Urinary bladder (tissue), 4 donors: ENCODE measurements at places on chromosomes 3 and 15.

GRCh38 chr3:114274929-114275328, 18.9 kb upstream of the TIGIT start:
- no peak for DNase-seq

DNA sequence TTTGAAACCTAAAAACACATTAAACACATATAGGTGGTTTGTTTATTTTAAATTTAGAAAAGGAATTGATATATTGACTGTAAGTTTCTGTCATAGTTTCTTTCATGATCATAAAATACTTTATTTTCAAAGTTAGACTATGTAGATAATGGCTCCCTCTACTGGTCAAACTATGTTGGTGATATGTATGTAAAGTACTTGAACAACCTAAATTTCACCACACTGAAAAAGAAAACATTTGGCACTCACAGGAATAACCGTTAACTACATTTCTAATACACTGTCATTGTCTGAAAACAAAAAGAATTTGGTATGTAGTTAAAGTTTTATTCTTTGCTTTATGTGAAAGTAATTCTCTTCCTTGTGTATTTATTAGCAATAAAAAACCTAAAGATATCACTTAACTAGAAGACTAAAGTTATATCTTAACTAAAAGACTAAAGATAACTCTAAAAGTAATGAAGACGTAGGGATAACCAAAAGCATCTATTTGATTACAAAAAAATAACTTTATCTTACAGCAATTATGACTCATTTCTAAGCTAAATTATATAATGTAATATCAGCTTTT, 427.5 kb downstream of the VGLL3 start:
- peak; percentile 18 for DNase-seq

DNA sequence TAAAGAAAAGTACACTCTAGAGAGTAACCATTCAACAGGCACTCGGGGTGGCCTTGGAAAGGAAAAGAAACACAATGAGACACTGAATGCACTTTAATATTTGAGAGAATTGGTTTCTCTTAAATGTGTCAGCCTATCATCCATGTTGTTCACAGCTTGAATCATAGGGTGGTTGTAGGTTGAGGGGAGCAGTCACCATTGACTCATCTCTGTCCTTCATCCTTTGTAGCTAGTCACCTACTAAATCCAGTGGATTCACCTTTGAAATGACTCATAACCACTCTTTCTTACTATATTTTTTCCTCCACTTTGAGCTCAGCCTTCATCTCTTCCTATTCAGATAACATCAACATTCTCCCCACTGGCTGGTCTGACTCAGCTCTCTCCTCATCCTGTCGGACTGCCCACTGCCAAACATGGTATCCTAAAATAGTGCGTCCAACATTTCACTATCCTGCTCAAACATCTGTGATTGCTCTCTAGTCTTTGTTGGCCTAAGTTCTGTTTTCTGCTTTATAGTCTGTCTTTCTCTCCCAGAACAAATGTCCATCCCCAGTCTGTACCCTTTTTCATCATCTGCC, 182.7 kb upstream of the GADL1 start:
- DNase-seq = no peak

DNA sequence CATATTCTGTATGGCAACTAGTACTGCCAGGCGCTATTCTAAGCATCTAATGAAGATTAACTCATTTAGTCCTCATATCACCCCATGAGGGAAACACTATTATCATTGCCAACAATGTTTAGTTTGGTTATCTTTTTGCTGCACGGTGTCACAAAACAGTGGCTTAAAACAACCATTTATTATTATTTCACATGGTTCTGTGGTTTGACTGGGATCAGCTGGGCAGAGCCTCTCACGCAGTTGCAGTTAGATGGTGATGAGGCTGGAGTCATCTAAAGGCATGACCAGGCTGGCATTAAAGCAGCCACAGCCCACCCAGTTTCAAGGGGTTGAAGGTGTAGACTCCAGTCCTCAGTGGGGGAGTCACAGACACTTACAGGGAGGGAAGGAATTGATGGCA, 32.8 kb upstream of the RASA2 start:
- DNase-seq = no peak

- no peak for DNase-seq
Measured at GRCh38 chr15:41688671-41689070, 28.5 kb downstream of the MGA start.

- no peak for DNase-seq
Measured at GRCh38 chr3:20999661-21000060, 751.3 kb downstream of the ZNF385D start.

DNA sequence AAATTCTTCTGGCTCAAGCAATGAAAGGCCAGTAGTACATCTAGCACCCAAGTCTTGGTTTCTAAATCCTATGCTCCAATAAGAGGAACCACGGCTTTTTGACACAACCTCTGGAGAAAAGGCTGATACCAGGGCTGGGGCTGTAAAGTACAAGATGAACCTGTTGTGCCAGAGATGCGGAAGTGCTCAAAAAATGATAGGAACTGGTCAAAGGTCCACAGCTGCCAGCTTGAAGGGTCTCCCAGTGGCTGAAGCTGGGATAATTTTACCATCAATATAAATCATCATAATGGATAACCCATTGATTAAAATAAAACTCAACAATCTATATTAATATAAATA, 558 bp upstream of the NCEH1 start:
- DNase-seq = no peak

- no peak for DNase-seq
Measured at GRCh38 chr3:14478956-14479550, 61.1 kb downstream of the GRIP2 start.

- DNase-seq = no peak
Measured at GRCh38 chr3:49896345-49896744, 7.3 kb downstream of the MST1R start.

GRCh38 chr3:105051972-105052371, 314.7 kb upstream of the ALCAM start:
- no peak for DNase-seq

DNA sequence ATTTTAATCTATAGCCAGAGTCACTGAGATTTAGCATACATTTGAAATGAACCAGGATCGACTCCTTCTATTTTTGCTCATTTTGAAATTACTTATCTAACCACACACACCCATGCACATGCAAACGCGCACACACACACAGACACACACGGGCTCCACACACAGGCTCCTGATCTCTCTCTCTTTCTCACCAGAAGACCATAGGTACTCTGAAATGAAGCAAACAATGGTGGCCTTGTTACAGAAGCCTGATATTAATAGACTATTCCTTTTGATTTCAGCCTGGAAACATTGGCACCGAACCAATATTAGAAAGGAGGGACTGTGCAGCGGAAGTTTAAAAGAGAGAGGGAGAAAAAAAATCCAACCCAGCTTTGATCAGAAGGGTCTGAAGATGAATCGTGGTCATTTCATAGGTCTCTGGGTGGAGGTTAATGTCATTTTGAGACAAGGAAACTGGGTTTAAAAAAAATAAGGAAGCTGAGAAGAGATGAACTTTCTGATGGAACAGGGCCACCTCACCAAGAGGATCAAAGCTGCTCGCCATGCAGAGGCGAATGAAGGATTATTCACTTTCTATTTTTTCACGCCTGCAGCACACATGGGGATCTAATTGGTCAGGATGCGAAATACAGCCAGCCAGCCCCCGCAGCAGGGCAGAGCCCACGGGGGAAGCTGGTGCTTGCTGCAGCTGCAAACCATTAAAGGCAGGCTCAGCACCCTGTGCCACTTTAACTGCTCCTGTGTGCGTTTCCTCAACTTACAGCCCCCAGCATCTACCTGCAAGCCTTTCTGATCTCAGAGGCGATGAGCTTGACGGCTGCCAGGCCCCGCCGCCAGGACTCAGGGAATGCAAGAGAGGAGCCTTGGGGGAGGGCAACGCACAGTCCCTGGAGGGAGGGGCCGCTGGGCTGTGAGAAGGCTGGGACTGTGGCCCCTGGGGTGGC, 88.8 kb downstream of the HES1 start:
- DNase-seq = no peak

GRCh38 chr3:141306922-141307321, 61.4 kb upstream of the ZBTB38 start:
- DNase-seq = no peak

DNA sequence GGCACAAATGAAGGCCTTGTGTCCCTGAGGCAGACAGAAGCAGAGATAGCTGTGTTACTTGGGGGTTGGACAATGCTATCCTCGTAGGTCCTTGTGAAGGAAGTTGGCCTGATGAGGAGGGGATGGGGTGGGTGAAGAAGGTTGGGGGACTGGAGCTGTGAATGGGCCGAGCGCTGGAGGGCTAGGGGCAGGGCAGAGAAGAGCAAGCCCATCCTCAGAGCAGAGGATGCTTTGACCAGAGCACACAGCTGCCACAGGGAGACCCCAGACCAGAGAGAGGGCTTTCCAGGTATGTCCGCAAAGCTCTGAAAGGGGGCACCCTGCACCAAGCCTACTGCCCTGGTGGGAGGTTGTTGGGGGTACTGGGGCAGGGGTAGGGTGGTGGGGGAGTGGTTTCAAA, 5.7 kb upstream of the TBC1D2B start:
- DNase-seq = no peak

DNA sequence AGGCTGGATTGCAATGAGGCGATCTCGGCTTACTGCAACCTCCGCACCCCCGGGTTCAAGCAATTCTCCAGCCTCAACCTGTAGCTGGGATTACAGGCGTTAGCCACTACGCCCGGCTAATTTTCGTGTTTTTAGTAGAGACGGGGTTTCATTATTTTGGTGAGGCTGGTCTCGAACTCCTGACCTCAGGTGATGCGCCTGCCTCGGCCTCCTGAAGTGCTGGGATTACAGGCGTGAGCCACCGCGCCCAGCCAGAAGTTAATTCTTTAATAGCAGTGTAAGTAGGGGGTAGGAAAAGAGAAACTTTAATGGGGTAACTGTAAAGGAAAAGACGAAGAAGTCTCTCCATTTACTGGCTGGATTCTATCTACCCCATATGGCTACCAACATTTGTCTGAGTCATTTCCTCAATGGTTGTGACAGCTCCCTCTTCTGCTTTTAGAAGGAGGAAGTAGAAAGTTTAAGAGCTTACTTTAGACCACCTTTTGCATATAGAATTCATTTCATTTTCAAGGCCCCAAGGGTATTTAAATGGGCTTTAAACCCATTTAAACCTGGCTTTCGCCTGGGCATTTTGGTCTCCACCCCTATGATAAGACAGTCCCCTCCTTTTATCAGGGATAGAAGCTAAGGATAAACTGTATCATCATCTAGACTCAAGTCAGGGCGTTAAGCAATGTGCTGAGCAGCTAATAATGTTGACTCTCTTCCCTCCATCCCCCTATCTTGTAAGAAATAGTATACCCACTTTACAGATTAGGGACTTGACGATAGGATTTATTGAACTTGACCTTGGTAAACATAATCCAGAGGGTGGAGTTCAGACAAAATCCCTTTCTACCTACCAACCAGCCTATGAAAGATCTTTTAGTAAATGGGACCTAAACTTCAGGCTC, 1.1 kb upstream of the CDV3 start:
- no peak for DNase-seq

DNA sequence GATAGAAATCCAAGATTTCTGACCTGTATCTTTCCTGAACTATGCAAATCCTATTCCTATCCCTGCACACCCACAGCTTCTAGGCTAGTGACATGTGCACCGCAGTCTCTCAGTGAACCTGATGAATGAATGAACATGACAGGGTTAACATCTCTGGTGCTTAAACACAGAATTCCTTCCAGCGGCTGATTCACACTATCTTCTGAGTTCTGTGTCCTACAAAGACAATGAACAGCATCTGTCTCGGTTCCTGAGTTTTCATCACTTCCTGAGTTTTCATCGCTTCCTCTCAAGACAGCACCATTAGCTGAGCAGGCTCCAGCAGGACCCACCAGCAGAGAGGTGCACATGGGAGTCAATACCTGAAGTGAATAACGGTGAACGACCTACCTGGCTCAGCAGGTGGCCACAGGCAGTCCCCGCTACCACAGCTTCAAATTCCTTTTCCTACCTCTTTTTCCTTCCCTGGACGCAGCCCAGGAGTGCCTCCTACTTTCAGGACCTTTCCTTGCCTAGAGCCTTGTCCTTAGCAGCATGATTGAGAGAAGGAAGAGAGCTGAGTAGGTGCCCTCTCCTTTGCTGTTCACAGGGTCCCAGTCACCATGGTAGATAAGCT, 113.5 kb downstream of the IGF2BP2 start:
- DNase-seq = no peak

DNA sequence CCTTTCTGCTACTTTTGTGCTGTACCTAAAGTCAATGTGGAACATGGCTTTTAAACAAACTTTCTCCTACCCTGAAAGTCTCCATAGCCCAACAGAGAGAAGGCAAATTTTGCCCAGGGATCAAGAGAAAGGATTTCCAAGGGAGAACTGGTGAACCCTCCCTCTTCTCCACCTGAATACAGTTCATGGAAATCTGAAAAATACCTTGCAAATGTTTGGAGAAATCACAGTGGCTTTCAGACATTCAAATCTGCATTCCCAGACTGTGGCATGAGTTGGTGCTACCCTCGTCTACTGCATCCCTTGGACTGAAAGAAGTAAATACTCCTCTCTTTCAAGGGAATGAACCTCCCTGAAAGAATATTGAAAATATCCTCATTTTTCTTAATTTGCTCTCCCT, 38.7 kb downstream of the ZIC4 start:
- DNase-seq = no peak

DNA sequence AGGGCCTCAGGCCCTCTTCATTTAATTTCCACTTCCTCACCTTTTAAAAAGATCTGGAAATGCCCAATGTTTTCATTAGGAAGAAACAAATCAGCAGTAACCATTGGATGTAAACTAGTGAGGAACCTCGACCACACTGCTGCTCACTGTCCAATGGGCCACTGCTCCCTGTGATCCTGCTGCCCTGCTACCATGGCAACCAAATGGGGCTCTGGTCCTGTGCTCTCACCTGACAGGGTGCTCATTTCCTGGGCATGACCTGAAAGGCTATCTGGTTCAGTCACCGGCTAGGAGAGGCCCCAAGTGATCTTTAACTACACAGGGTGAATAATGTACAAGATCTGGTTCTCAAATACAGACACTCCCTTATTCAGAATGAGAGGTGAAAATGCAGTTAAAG, 54.6 kb downstream of the ARHGEF3 start:
- no peak for DNase-seq

- no peak for DNase-seq
Measured at GRCh38 chr3:27509376-27509775, 25.2 kb upstream of the SLC4A7 start.

DNA sequence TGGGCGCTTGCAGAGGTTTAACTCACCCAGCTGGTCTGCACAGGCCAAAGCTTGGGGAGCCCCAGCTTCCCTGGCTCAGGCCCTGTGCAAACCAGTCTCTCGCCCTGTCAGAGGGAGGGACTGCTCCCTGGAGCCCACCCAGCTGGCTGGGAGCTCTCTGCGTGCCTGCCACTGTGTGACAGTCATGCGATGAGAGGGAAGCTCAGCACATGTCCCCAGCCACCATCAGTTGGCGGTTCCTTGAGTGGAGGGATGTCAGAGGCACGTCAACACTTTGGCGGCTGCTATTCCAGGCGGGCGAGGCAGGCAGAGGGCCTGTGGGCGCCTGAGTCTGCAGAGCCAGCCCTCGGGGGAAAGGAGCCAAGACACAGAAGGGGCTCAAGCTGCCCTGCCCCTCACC, 324.6 kb downstream of the UACA start:
- no peak for DNase-seq

DNA sequence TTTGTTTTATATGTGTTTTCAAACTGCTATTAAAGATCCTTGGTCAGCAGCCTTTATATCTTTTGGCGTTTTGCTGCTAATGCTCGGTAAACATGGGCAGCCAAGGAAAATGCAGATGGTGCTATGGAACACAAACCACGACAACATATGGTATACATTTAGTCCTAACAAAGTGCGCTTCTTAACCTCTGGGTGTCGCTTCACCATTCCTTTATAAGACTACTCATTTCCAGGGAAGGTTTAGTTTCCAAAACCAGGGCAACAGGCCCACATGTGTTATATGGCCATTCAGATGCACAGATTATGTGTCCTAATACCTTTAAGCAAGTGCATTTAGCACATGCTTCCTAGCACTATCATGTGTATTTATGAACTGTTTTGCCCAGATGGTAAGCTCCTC, 14.7 kb downstream of the SHOX2 start:
- DNase-seq = no peak
